Stimulated activated CD4-positive, alpha-beta T cell treated with anti-CD3 and anti-CD28 coated beads, Interleukin-1b, Interleukin-23, amount 100 ng/mL, for 1 hour (primary cell): ENCODE measurements at places on chromosomes 16 and 17.

- no peak for DNase-seq
These were observed 804.5 kb upstream of the SOX9 start for GRCh38 chr17:71316176-71316897.

- no peak for DNase-seq
These were observed 13.4 kb upstream of the CDH5 start for GRCh38 chr16:66353055-66353454.

DNA sequence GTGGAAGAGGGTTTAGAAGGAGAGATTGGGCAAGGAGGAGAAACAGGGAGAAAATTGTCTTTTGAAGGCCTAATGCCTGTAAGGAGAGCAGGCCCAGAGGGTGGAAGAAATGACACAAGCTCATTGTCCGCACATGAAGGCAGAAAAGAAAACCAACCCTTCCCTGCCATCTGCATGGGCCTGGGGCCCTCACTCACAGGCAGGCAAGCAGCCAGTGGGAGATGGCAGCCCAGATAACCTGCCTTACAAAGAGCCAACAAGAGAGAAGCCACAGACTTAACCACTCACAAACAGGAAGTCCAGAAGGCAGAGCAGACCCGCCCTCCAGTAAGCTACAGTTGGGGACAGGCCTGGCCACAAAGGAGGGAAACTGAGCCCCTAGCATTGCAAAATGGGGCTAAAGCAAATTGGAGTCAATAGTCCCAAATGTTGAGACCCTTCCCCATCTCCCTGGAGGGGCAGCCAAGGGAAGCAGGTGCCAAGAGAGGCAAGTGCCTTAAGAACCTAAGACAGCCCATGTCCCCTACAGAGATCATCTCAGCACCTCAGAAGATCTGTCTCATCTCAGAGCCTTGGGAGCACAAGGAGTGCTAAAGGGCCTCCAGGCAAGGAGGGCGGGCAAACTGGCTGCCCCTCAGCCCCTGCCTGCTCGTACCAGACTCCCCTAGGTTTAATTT is 7.3 kb upstream of the TSPOAP1 start:
- no peak for DNase-seq

DNA sequence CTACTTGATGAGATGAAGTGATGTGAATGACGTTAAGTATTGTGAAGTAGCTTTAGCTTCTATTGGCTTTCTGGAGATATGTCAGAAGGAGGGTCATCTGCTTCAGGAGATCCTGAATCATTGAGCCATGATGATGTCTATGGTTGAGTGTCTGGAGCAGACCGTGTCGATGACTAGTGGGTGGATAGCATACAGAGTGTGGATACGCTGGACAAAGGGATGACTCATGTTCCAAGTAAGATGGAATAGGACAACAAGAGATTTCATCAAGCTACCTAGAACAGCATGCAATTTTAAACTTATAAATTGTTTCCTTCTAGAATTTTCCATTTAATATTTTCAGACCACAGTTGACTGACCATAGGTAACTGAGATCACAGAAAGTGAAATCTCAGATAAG is 116.1 kb upstream of the RBBP6 start:
- no peak for DNase-seq

DNA sequence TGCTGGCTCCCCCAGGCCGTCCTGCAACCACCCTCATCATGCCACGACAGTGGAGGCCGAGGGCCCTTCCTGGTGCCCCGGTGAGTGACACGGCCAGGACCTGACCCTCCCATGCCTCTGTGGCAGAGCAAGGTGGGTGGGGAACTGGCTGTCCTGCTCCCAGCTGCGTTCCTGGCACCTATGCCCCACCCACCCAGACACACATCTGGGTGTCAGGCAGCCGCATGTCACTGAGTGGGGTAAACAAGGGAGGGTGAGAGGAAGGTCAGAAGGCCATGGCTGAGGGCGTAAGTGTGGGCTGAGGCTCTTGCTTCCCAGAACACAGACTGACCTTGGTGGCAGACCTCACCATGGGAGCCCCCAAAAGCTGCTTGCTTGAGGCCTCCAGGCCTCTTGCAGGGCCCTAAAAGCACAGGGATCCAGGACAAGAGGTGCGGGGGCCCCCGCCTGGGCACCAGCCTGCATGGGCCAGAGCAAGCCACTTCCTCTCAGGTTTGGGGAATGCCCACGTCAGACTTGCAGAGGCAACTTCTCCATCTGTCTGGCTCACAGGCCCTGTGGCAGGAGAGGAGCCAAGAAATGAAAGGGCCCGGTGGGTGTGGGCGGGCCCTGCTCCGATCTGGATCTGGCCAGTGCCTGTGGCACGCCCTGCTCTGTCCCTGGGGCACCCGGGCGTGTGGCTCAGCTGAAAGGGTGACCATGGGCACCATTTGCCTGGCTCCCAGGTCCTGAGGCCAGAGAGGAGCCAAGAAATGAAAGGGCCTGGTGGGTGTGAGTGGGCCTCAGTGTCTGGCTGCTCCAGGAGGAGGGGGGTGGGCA is 3.9 kb upstream of the CCDC57 start:
- DNase-seq: no peak

DNA sequence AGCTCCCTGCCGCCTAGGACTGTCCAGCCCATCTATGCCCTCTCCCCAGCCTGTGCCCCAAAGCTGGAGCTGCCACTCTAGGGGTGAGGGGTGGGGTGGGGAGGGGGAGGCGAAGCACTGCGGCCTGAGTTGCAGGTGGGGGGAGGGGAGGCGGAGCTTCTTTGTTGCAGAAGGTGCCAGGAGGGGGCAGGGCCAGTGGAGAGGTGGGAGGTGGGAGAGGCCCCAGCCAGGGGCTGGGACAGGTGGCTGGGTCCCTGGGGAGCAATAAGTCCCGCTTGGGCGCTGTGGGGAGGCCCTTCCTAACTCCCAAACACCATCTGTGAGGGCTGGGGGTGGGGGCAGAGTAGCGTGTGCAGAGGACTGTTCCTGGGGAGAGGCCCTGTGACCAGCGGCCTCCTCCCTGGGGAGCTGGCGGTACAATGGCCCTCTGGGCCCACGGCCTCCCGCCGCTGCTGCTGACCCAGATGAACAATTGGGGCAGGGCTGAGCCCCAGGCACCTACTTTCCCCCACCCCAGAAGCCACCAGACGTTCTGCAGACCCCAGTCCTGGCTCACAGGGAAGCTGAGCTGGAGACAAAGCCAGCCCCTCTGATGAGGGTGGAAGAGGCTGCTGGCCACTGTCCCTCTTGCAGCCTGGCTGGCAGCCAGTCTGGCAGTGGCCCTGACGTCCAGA is 2.2 kb upstream of the NTN3 start:
- DNase-seq: no peak

- no peak for DNase-seq
These were observed 102.6 kb upstream of the HS3ST3A1 start for GRCh38 chr17:13704333-13704732.

DNA sequence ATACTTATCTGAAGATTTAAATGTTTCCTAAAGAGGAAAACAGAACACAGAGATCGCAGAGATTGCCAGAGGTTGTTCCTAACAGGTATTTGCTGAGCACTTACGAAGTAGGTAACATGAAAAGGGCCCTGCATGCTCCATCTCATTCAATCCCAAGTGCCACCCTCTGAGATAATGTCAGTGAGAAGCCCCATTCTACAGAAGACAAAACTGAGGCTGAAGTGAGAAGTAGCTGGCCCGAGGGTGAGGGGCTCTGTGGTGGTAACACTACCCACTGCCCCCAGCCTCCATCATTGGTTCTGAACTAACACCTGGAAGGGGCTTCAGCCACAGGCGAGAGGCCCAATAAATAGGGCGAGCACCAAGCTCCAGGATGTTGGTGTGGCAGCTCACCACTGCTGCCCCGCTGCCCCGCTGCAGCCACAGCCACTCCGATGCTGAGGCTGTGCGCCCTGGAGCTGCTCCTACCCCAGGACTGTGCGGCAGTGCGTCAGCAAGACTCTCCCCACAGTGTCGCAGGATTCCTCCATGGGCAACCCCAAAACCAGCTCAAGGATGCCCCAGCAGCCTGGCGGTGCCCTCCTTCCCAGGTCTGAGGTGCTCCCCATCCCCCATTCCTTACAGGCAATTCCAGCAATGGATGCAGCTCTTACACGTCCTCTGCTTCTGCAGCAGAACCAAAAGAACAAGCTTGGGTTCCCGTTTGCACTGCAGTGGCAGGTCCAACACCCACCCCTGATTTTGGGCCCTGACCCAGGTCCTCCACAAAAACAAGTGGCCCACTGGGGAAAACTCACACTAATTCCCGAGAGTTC is 10.3 kb downstream of the FLCN start:
- no peak for DNase-seq
